ENCODE measurements at places on chromosomes 2 and 18.

- no peak for DNase-seq
Observed at GRCh38 chr2:240411261-240412160, 24.0 kb upstream of the GPC1 start.

DNA sequence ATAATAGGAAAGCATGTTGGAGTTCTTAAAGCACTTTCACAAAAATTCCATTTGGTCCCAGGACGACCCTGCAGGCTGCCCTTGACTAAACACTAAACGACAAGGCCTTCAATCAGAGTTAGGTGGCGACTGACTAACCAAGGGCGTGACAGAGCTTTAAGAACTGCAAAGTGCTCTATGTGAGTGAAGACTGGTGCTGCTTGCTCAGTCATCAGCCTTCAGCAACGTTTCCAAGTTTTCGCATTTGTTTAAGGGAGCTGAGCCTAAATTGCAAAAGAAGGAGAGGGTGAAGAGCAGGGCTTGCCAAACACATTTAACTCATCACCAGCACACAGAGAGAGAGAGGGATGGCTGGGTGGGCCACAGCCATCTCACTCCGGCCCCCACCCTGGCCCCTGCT lies 204.7 kb upstream of the PID1 start:
- no peak for DNase-seq

GRCh38 chr18:45891806-45892205 lies 66.3 kb downstream of the SIGLEC15 start:
- no peak for DNase-seq

DNA sequence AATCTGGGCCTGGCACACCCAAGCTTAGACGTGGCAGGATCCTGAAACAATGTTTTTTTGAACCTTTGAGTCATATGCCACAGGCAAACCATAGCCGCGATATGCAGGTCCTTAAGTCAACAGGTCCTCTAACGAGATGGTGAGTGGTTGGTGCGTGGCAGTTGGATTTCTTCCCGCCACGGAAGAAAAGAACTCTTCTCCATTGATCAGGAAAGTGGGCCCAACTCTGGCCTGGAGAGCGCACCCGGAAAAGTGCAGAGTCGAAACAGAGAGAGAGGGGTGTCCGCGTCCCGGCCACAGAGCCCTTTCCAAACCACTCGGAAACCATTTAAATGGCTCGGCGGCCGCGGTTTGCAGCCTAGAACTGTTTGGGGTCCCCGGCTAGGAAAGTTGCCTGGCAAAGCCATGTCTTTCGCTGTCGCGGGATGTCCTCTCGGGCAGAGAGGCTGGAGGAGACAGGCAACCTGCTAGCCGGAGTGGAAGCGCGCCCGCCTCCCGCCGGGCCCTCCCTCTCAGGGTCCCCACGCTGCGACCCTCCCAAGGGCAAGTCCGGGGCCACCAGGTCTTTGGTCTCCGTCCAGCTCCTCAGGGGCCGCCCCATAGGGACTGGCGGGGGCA lies 777 bp downstream of the GALNT3 start:
- DNase-seq, result no peak

- no peak for DNase-seq
Observed at GRCh38 chr2:85524336-85524908, 14.5 kb upstream of the MAT2A start.

GRCh38 chr2:126644630-126645191 lies 11.2 kb upstream of the GYPC start:
- no peak for DNase-seq

DNA sequence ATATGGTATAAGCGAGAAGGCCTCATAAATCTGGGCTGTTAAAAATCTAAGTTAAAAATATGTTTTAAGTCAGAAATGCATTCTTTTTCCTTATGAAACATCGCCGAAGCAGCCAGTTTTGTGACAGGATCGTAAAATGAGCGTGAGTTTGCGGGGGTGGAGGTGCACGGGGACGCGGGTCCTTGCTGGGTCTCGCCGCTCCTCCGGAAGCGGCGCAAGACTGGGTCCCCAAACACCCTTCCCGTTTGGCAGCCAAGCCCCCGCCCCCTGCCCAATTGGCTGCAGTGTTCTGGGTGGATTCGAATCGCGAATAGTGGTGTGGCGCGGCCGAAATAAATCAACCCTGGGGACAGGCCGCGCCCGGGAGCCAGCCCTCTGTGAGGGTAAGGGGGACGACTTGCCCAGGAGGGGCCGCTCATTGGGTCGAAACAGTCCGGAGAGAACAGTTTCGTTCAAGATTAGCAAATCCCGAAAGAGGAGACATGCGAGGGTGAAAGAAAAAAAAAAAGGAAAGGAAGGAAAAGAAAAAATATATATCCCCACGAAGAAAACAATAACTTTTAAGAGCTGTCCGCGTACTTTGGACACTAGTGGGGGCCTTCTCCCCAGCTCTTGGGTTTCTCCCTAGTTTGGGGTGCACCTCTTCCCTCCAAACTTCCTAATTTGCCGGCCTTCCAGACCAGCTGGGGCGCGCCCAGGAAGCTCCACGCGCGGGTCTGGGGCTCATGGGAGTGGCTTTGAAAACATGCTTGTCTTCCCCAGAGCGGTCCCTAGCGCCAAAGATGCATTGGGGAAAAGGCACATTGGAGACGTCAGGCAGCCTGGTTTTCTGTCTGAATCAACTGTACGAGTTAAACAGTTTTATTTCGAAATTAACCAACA lies 3.1 kb upstream of the GATA6 start:
- DNase-seq, result no peak

GRCh38 chr2:230582851-230583283 lies 129.8 kb upstream of the CAB39 start:
- DNase-seq, result no peak

DNA sequence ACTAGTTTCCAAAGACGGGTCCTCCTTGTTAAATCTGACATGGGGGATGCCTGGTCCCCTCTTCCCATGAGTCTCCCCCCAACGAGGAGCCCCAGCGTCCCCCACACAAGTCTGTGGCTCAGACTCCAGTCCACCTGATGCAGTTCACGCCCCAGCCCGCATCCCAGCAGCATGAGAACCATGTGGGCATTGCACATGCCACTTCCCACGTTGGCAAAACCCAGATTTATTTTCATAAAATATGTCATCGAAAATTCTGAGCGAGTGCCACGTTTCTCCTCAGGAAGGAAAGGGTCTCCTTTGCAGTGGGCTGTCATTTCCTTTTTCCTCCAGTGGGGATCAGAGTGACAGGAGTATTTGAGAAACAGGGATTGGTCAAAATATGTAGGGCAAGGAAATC lies 45.7 kb upstream of the TPO start:
- DNase-seq, result no peak

GRCh38 chr2:239951129-239951734 lies 73.9 kb downstream of the NDUFA10 start:
- DNase-seq, result no peak

- DNase-seq, result no peak
Observed at GRCh38 chr2:219739866-219740440, 112.5 kb downstream of the SLC4A3 start.

DNA sequence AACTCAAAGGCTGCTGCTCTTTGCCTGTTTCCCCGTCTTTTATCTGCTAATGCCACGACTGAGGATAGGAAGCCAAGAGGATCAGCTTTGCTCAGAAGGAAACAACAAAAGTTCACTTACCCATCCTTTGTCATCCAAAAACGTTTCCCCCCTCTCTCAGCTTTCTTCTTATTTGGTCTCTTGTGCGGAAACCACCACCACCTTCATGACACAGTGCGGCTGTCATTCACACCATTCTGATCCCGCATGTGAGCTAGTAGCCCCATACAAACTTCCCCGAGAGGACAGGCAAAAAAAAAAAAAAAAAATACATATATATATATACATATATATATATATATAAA lies 656 bp downstream of the LRRTM4 start:
- DNase-seq, result no peak

- DNase-seq, result no peak
Observed at GRCh38 chr2:43065871-43066270, 160.5 kb downstream of the ZFP36L2 start.

DNA sequence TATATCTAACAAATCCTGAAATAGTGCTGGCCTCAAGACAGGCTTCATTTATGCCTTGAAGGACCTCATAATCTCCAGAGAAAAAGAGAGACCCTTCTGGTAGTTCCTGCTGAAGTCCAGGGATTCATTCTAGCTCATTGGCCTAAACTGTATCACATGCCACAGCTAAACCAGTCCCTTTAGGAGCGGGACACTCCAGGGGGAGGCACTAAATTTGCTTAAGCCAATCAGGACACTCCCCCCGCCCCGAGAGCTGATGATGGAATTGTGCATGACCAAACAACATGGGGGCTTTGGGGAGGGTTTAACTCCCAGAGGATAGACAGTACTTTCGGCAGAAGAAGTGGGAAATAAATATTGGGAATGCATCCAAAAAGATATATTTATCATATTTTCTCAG lies 36.4 kb upstream of the CXCR4 start:
- no peak for DNase-seq

DNA sequence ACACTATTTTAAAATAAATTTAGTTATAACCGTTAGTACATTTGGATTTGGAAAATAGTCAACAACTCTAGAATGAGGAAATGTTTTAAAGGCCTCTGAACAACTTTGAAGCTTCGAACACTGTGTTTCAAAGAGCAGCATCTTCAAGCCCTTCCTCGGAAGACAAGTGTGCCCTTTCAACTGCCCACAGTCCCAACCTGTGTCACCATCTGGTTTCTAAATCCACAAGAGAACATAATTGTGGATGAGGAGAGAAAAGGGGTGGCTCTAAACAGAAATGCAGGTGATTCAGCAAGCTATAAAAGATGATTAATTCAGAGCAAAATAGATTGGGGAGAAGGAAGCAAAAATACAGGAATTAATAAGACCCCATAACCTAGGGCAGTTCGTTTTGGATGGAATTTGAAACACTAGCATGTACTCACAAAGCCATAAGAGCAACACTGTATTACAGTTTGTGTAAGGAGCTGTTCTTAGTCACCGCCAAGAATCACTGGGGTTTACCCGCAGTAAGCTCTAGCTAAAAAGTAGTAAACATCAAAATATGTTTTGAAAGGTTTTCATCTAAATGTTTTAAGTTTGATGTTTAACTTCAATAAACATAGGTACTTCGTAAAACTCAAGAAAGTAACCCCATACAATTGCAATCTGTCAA lies 160.7 kb downstream of the EIPR1 start:
- no peak for DNase-seq

DNA sequence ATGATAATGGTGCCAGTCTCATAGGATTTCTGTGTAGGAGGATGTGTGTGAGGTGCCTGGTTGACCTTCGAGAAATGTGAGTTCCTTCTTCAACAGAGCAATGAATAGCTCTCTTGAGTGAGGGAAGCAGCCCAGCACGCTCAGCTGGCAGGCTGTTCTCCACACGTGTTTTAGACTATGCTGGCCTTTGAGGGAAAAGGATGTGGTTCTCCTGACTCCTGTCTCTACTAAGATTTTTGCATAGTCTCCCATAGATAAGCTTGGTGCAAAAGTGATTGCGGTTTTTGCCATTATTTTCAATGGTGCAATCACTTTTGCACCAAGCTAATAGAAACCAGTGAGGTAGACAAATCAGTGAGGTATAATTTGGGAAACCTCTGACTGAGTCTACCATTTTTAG lies 284.1 kb downstream of the SLC4A3 start:
- no peak for DNase-seq

DNA sequence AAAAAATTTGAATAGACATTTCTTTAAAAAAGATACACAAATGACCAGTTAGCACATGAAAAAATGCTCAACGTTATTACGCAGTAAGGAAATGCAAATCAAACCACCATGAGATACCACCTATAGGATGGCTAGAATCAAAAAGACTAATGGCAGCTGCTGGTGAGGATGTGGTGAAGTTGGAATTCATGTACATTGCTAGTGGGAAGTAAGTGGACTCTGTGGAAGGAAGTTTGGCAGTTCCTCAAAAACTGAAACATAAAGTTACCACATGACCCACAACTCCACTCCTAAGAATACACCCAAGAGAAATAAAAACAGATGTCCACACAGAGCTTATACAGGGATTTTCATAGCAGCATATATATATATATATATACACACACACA lies 51.2 kb downstream of the MBP start:
- DNase-seq, result no peak

- no peak for DNase-seq
Observed at GRCh38 chr2:70510313-70510712, 43.3 kb downstream of the TGFA start.

DNA sequence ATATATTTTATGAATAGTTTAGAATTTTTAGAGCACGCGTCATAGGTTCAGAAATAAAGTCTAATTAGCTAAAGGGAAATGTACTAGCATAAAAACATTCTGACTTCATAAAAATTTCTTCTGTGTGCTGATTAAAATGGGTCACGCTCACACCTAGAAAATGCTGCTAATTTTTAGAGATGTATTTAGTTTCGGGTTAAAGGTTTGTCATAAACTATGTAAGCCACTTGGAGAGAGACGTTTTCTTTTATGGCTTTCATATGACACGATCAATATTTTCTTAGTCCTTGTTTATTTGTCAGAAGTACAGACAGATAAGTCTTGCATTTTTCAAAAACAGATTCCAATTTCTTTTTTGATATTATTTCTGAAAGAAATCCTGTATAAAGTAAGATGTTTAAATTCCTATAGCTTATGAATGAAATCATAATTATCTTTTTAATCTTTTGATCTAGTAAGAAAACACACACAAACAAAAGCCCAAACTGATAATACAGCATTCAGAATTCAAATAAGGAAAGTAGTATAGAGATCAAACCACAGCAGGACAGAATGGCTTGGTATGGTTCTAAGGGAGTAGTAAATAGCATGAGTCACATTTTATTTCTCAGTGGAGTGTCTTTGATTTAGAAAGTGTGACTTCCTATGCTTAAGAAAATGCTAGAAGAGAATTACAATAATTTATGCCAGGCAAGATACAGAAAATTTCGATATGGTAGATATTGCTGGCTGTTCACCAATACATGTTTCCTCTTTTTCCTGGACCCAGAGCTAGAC lies 236.6 kb downstream of the GPD2 start:
- DNase-seq, result no peak

DNA sequence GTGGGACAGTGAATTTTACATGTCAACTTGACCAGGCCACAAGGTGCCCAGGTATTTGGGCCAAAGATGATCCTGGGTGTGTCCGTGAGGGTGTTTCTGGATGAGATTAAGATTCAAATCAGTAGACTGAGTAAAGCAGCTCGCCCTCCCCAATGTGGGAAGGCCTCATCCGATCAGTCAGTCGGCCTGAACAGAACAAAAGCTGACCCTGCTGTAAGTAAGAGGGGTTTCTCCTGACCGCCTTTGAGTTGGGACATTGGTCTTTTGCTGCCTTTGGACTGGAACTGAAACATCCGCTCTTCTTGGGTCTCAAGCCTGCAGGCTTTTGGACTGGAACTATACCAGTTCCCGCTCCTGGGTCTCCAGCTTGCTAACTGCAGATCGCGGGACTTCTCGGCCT lies 233.3 kb downstream of the KLHL29 start:
- DNase-seq, result no peak

GRCh38 chr2:201654616-201655384 lies 11.5 kb upstream of the TMEM237 start:
- peak; percentile 72 for DNase-seq

Measured in BJ (cell line).